ENCODE measurements at places on chromosomes 5 and 9.

- no peak for DNase-seq
Observed at GRCh38 chr9:129037767-129038098, 1.3 kb downstream of the MIGA2 start.

DNA sequence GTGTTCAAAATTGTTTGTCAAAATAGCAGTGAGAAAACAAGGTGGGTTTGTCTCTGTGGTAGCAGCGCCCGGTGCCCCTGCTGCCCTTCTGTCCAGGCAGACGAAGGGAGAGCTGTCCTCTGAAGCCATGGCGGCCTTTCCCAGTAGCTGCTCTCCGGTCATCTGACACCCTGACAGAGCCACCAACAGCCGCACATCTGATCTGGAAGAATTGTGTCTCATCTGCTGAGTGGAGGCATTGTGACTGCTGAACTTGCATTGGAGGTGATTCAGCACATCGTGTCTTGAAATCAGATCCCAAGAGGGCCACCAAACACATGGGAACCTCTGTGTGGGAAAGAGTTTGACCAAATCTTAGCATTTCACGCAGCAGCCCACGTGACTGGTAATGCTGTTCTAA, 337.6 kb upstream of the IRX1 start:
- no peak for DNase-seq

GRCh38 chr5:10421896-10422691, 19.6 kb upstream of the ROPN1L start:
- DNase-seq: no peak

DNA sequence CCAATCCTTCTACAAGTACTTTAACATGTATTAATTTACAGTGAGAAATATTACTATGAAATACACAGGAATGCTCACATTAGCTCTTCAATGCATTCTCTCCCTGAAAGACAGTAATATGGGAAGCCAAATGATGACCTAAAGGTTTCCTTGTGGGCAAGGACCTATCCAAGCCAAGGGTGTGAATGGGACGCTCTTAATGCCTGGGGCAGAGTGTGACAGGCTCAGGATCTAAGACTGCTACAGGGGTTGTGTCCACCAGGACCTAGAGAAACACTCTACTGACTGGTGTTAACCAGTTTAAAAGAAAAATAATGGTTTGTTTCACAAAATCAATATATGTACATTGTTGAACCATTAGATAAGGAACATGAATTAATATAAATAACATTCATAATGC, 158.7 kb downstream of the FGF1 start:
- no peak for DNase-seq

DNA sequence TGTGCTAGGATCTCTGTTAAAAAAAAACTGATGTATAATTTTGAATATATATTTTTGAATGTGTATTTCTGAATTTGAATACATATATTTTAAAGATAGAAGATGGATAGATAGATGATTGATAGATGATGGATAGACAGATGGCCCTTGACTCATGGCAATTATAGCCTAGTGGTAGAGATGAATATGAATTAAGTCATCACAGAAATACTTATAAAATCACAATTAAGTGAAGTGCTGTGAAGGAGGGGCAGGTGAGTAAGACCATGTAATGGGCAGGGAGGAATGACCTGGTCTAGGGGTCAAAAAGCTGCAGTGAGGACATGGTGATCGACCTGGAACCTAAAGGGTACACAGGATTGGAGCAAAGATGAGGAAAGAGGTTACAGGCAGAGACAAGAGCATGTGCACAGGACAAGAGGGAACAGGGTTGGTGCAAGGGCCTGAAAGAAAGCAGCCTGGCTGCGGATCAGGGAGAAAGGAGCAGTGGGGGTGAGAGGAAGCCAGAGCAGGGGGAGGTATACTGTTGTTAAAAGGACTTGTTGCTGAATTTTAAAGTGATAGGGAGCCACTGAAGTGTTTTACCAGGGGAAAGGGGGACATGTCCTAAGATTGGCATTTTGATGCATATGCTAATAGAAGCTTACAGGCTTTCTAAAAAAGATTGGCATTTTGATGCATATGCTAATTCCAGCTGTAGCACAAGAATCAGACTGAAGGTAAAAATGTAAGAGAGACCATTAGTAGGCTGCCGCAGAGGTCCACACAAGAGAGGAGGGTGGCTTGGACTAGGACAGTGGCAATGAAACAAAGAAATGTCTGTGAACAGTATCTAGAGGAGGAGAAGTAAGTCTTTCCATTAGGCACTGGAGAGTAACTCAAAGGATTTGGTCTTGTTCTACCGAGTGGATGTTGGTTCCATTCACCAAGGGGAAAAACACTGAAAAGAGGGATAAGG, 527.8 kb downstream of the AGTPBP1 start:
- no peak for DNase-seq

- no peak for DNase-seq
Observed at GRCh38 chr5:72884892-72885291, 68.4 kb downstream of the TNPO1 start.

GRCh38 chr9:116741086-116741740, 54.1 kb downstream of the TRIM32 start:
- no peak for DNase-seq

DNA sequence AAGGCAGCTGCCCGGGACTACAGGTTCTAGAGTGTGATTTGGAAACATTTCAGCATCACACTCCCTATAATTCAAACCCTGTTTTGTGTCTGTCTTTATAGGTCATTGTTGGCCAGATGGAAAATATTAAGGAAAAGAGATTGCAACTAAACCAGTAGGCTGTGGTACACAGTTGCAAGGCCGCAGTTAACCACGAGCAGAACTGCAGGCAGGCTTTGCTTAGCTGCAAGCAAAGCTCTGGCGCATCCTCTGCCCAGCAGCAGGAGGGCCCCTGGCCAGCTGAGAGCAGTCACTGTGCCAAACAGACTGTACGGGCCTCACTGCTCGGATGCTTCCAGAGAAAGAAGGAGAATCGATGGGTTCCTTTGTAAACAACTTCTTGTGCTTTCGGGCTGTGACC, 204.5 kb downstream of the DENND1A start:
- DNase-seq: peak; percentile 43

GRCh38 chr5:39640552-39640951, 215.8 kb upstream of the DAB2 start:
- DNase-seq: no peak

- DNase-seq: no peak
Observed at GRCh38 chr9:137593176-137593575, 2.9 kb upstream of the ZMYND19 start.

DNA sequence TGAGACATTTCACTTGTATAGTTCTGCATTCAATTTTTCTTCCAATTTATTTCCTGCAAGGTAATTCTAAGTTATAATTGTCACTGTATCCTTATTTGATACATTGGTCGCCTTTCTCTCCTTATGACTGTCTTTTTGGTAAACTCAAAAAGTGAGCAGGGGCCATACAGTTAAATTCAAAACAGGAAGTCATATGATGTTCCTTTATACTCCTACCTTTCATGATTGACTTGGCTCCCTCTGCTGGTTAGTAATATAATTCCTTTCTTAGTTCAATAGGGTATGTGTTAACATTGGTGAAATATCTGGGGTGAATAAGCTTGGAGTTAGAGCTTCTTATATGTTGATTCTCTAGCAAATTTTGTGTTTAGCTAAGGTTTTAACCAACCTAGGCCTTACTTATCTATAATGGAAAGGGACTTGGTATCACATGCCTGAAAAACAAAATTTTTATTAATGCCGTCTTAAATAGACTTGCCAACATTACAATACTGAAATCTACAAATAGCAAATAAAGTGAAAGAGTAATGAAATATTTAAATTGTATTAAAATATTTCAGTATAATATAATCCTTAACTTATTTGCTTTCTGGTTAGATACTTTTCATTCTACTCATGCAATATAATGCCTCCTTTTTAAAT, 6.0 kb upstream of the NIPBL start:
- DNase-seq: peak; percentile 68

DNA sequence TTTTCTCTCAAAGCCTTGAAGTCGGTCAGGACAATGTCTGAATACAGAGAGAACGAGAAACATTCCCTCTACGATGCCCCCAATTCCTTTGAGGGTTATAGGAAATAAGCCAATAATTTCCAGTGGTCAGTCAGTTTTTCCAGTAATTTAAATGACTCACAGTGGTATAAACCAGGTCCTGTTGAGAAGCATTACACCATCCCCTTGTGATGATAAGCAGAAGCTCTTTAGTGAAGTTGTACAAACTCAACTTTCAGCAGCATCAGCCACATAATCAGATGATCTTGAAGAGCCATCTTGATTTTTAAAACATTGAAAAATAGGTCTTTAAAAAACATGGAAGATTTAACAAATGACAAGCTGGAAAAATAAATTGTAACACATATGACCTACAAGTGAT, 173.9 kb upstream of the ZNF462 start:
- DNase-seq: no peak

GRCh38 chr9:121253821-121254501, 14.0 kb upstream of the GSN start:
- DNase-seq: no peak
